Left cardiac atrium (tissue), 4 donors: ENCODE measurements at places on chromosomes 1 and 21. TPM values are rescaled to one million over a fixed set of nuclear protein-coding genes. Genes with fewer than 3 reads are reported as not detected.

GRCh38 chr1:43729816-43730463 is 22.6 kb downstream of the ST3GAL3 start:
- DNase-seq = no peak

DNA sequence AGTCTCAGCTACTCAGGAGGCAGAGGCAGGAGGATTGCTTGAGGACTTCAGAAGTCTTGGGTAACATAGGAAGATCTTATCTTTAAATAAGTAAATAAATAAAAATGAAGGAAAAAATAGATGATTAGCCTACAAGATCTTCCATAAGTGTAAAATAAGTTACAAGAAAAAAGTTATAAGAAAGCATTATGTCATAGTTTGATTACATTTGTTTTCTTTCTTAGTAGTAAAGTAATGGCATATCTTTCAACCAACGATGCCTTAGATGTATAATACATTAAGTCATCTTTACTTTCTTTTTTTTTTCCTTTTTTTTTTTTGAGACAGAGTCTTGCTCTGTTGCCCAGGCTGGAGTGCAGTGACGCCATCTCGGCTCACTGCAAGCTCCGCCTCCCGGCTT is 46.5 kb downstream of the SNRPE start:
- no peak for DNase-seq

Gene DISC1
- total RNA-seq = 5.0 TPM

Gene ILF2
- 91.7 TPM for total RNA-seq

DNA sequence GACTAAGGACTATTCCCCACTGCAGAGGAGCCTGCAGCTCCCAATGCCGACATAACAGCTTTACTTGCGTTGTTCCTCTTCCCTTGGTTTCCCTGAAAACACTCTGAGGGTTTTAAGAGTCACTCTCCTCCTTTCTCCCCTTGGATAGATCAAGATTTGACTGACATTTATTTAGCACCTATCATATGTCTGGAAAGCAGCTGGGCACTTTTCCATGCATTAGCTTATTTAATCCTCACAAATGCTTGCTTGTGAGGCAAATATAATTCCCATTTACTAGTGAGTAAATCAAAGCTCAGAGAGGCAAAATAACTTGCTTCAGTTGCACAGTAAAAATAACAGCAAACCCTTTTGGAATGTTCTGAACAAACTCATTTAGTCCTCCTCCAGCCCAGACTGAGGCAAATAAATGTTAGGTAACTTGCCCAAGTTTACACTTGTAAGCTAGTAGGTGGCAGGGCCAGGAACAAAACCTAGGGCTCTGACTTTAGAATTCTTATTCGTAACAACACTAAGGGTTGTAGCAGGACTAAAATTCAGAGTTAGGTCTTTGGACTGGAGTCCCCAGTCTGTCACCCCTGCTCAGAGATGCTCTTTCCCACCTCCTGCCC is 81.4 kb downstream of the KCND3 start:
- no peak for DNase-seq

GRCh38 chr1:55140546-55140983 is 74.6 kb downstream of the USP24 start:
- peak; percentile 75 for DNase-seq

- no peak for DNase-seq
Measured at GRCh38 chr1:158607296-158607695, 2.2 kb downstream of the OR10Z1 start.

- peak; percentile 60 for DNase-seq
Measured at GRCh38 chr1:17119076-17119772, at the start of gene PADI2. PADI2 (minus strand) TSS chr1:17119451; CDS start chr1:17119371, 80 bp downstream.

GRCh38 chr1:89755591-89755990 is 65.2 kb upstream of the LRRC8D start:
- no peak for DNase-seq

DNA sequence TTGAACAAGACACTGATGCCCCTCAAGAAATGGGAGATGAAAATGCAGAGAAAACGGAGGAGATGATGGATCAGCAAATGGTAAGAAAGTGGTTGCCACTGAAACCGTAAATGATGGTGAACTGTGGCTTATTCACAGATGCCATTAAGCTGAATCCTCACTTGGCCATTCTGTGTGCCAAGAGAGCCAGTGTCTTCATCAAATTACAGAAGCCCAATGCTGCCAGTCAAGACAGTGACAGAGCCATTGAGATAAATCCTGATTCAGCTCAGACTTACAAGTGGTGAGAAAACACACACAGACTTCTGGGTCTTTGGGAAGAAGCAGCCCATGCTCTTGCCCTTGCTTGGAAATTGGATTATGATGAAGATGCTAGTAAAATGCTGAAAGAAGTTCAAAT is 52.5 kb downstream of the NBPF6 start:
- DNase-seq = no peak

GRCh38 chr1:211331011-211331709 is 4.5 kb downstream of the TRAF5 start:
- no peak for DNase-seq

DNA sequence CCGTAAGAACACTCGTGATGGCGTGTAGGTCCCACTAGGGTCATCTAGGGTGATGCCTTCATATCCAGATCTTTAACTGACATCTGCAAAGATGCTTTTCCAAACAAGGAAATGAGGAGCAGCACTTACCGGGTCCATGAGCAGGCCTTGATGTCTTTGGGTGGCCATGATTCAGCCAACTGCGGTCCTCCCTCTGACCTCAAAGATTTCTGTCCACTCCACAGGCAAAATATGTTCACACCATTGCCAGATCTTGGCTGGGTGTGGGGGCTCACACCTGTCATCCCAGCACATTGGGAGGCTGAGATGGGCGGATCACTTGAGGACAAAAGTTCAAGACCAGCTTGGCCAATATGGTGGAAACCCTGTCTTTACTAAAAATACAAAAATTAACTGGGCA is 18.2 kb downstream of the TRPM2 start:
- DNase-seq = no peak

- no peak for DNase-seq
Measured at GRCh38 chr1:234920136-234920842, 208.3 kb downstream of the TOMM20 start.

DNA sequence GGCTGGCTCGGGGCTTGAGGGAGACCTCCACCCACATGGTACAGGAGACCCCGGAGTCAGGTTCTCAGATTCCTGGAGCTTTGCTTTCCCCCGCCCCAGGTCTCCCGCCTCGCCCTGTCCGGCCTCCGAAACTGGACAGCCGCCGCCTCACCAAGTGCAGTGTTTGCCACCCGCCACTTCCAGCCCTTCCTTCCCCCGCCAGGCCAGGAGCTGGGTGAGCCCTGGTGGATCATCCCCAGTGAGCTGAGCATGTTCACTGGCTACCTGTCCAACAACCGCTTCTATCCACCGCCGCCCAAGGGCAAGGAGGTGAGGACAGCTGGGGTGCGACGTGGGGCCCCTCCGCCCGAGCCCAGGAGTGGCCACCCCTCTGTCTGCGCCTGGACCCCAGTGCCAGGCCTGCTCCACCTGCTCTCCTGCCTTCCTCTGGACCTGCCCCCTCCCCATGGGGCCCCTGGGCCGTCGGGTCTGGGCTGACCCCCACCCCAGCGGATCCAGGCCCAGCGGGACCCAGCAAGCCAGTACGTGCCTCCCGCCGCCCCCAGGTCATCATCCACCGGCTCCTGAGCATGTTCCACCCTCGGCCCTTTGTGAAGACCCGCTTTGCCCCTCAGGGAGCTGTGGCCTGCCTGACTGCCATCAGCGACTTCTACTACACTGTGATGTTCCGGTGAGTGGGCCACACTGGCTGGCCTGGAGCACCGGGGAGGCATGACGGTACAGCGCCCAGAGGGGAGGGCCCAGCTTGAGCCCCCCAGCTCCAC is 8.7 kb downstream of the SELENON start:
- DNase-seq = no peak

DNA sequence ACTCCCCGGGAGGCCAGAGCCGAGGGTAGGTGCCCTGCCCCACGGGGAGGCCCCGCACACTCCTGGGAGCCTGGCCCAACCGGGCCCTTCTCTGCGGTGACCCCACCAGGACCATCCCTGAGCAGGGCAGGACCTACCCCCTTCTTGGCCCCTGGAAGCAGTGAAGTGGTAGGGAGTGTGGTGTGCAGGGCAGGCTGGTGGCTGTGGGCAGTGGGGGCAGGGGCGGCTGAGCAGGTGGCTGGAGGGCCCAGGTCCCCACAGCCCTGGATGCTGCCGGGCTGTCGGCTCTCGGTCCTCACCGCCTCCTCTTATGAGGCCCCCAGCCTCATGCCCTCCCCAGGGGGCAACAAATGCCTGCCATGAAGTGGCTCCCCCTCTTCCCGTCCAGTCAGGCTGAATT is 19.5 kb downstream of the PLCH2 start:
- no peak for DNase-seq

Gene TMEM61
- total RNA-seq = 0.27 TPM

Gene NFASC
- total RNA-seq = 40.6 TPM

DNA sequence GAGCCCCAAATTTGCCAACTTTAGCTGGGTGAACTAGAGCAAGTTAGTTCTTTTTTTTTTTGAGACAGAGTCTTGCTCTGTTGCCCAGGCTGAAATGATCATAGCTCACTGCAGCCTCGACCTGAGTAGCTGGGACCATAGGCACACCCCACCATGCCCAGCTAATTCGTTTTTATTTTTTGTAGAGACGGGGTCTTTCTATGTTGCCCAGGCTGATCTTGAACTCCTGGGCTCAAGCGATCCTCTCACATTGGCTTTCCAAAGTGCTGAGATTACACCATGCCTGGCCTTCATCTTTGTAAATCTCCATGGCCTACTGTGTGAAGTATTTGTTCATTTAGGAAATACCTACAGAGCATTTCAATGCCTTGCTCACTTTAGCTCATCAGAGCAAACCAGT is 105.6 kb upstream of the SLC44A3 start:
- DNase-seq = no peak

DNA sequence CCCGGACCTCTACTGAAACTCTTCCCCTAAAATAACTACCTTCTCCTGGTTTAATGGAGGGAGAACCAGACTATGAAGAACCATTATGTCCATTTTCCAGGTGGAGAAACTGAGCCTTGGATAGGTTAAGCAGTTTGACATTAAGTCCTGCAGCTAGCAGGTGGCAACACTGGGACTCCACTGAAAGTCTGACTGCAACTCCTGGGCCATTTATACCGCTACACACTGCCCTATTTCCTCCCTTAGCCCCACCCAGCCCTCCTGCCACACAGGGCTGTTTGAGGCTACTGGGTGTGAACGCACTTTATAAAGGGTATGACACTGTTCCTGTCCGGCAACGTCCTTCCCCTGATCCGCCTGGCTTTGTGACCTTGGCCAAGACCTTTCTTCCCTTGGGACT is 511 bp upstream of the INPP5B start:
- no peak for DNase-seq

Gene TMIGD3
- 4.0 TPM for total RNA-seq

DNA sequence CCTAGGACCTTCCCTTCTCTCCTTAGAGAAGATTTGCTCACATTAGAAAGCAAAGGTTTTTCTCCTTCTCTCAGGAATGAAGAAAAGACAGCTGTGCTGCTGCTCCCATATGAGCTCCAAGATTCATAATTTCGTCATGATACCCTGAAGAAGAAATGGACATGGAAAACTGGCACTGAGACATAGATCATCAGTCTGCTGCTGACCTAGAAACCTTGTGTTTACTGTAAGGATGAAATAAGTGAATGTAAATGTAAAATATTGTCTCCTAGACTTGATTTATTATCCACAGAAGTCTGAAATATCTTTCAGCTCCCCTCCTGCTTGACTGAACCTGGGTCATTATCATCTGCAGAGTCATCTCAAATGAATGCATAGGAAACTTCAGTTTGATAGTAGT is 77.9 kb downstream of the ZC3H11B start:
- DNase-seq = no peak

DNA sequence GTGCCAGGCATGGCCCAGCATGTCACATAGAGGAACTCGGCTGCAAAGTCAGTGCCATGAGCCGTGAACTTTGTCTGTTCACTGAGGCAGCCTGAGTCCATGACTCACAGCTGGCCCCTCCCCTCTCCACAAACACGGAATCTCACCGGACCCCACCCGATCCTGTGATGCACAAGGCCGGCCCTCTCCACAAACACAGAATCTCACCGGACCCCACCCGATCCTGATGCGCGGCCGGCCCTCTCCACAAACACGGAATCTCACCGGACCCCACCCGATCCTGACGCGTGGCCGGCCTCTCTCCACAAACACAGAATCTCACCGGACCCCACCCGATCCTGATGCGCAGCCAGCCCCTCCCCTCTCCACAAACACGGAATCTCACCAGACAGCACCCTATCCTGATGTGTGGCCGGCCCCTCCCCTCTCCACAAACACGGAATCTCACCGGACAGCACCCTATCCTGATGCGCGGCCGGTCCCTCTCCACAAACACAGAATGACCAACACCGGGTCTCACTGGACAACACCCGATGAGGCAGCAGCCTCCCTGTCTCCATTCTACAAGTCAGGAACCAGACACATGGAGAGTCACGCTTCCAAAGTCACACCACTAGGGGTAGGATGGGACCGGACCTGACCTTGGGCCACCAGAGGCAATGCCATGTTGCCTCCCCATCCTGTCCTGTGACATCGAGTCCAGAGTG is 39.6 kb upstream of the GPR153 start:
- DNase-seq = no peak

Gene GJC2
- total RNA-seq = 2.3 TPM

DNA sequence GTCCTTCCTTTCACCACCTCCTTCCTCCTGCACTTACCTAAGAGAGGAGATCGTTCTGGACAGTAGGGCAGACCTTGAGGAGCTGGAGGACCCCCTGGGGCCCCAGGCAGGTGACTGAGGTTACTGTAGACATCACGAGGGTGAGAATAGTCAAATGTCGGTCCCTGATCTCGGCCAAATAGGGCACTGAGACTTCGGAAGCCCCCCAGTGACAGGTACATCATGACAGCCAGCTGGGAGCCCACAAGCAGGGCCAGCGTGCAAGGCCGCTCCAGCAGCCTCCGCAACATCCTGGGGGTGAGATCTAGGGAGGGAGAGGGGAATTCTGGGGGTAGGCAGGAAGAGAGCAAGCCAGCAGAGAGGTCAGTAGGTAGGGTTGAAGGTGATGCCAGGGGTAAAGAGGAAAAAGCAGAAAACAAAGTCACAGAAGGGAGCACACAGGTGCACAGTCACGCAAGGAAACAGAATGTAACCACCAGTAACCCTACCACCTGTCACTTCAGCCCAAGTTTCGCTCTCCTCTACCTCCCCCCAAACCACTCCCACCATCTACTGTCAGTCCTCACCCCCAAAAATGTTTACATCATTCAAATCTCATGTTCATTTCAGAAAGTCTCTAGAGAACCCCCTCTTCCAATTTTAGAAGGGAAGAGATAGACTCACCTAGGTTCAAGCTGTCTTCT is 1.4 kb downstream of the B4GALT3 start:
- DNase-seq = peak; percentile 15

- no peak for DNase-seq
Measured at GRCh38 chr1:39082010-39082799, 56.1 kb downstream of the NDUFS5 start.

Gene WASF2
- 77.4 TPM for total RNA-seq
